ENCODE measurements at places on chromosomes 6 and 20. TPM values are rescaled to one million over a fixed set of nuclear protein-coding genes. Genes with fewer than 3 reads are reported as not detected.

DNA sequence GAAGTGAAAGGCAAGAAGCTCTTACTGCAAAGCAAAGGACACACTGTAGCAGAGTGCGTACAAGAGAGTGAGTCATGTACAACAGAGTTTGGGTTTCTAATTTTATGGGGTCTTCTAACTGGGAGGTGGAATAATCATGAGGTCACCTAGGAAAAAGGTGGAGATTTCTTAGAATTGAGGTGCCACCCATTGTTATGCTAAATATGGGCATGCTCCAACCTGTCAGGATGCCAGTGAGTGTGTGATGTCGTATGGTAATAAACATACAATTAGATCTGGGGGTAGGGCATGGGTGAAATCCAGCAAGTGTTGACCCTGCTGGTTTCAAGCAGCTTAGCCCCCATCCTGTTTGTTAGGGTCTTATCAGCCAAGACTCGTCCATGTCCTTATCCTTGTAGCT lies 46.6 kb downstream of the OR2B6 start:
- H3K27ac ChIP-seq, result no peak overlapping the region
- H3K4me3 ChIP-seq, result no peak overlapping the region
- no peak for DNase-seq
- H3K27me3 ChIP-seq, result no peaks in the 10 kb centered on the region
- no peaks in the 10 kb centered on the region for H3K36me3 ChIP-seq

DNA sequence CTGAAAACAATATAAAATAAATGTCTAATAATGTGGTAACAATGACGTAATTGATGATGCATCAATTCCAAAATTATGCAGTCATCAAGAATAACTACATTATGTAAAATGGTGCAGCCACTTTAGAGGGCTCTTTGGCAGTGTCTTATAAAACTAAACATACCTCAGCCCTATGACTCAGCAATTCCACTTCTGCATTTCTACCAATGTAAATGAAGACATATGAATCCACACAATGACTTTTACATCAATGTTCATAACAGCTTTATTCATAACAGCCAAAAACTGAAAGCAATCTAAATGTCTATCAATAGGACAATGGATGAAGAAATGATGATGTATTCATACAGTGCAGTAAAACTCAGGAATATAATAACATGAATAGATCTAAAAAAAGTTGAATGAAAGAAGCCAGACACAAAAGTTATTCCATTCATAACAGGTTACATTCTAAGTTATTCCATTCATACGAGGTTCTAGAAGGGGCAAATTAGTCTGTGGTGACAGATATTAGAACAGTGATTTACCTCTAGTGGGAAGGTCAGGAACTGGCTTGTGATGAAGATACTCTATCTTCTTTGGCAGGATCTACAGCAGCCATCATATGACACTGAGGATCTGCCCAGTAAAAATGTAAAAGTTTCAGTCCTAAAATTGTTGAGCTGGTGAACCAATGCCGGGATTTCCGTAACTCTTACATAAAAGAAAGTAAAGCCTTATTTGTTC lies 396.1 kb downstream of the PLCB1 start:
- no peak overlapping the region for H3K27ac ChIP-seq
- H3K4me3 ChIP-seq, result no peak overlapping the region
- no peaks in the 10 kb centered on the region for H3K36me3 ChIP-seq
- DNase-seq, result no peak

- no peaks in the 10 kb centered on the region for H3K36me3 ChIP-seq
- H3K27me3 ChIP-seq, result peaks cover 12% of the 10 kb centered on the region
- no peaks in the 10 kb centered on the region for H3K4me1 ChIP-seq
- H3K4me3 ChIP-seq, result no peak overlapping the region
These were observed 30.7 kb downstream of the CDH22 start for GRCh38 chr20:46277602-46278001.

GRCh38 chr6:132730560-132730959 lies 16.7 kb upstream of the VNN1 start:
- no peak overlapping the region for H3K4me3 ChIP-seq
- no peaks in the 10 kb centered on the region for H3K4me1 ChIP-seq
- no peaks in the 10 kb centered on the region for H3K36me3 ChIP-seq
- no peak overlapping the region for H3K27ac ChIP-seq
- no peak for DNase-seq

GRCh38 chr6:144607998-144608735 lies 323.0 kb downstream of the UTRN start:
- H3K4me3 ChIP-seq, result no peak overlapping the region
- DNase-seq, result no peak
- H3K36me3 ChIP-seq, result no peaks in the 10 kb centered on the region
- no peaks in the 10 kb centered on the region for H3K27me3 ChIP-seq
- no peak overlapping the region for H3K27ac ChIP-seq

- H3K4me3 ChIP-seq, result no peak overlapping the region
- no peaks in the 10 kb centered on the region for H3K36me3 ChIP-seq
- no peak overlapping the region for H3K27ac ChIP-seq
- no peaks in the 10 kb centered on the region for H3K27me3 ChIP-seq
- no peak for DNase-seq
These were observed 25.2 kb upstream of the MLN start for GRCh38 chr6:33828764-33829731.

GRCh38 chr6:155340464-155341129 lies 26.3 kb upstream of the TFB1M start:
- DNase-seq, result no peak
- H3K4me3 ChIP-seq, result no peak overlapping the region
- no peaks in the 10 kb centered on the region for H3K27me3 ChIP-seq
- no peaks in the 10 kb centered on the region for H3K36me3 ChIP-seq
- H3K4me1 ChIP-seq, result peaks cover 4% of the 10 kb centered on the region
- H3K27ac ChIP-seq, result no peak overlapping the region

DNA sequence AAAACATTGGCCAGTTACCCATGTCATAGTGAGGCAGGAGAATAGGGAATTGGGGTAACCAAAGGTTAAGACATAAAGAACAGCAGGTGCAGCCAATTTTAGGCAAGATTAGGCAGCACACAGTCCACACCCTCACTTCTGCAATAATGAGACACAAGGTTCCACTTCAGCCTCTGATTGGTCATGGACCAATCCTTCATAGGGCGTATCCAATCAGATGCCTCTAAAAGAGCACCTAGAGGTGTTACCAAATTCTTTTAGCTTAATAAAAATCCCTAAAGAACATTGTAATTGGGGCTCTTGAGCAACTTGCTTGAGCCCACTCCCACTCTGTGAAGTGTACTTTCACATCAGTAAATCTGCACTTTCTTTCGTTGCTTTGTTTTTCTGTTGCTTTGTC lies 302.4 kb downstream of the PREX1 start:
- no peaks in the 10 kb centered on the region for H3K27me3 ChIP-seq
- H3K4me1 ChIP-seq, result no peaks in the 10 kb centered on the region
- no peak overlapping the region for H3K4me3 ChIP-seq
- no peaks in the 10 kb centered on the region for H3K36me3 ChIP-seq

DNA sequence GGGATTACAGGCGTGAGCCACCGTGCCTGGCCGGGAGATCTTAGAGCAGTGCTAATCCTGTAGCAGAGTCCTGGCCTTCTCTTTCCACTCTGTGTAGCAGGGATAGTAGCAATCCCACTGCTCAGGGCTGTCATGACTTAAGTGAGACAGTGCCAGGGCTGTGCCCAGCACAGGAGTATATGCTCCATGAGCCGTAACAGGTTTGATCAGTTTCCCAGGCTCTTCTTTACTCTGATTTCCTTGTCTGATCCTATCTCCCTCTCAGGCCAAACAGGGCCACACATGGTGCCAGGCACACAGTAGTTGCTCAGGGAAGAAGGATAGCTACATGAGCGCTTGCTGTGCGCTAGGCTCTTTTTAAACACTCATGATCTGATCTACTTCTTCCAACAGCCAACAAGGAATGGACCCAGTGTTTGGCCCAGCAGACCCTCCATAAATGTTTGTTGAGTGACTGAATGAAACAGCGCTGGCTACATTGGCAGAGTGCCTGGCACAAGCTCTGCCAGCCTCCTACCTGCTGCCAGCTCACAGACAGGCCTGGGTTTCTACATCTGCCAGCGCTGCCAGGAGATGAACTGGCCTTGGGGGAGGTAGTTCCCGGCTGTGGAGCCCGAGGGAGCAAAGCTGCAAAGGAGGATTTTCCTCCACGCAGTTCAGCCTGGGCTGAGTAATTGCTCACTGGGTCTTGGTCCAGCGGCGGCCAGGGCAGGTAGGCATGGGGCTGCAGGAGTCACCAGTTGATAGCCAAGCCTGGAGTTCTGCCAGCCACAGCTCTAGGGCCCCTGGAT lies 36.9 kb downstream of the SNAI1 start:
- H3K27ac ChIP-seq, result no peak overlapping the region
- no peaks in the 10 kb centered on the region for H3K27me3 ChIP-seq
- DNase-seq, result no peak
- no peaks in the 10 kb centered on the region for H3K4me1 ChIP-seq
- H3K36me3 ChIP-seq, result no peaks in the 10 kb centered on the region

DNA sequence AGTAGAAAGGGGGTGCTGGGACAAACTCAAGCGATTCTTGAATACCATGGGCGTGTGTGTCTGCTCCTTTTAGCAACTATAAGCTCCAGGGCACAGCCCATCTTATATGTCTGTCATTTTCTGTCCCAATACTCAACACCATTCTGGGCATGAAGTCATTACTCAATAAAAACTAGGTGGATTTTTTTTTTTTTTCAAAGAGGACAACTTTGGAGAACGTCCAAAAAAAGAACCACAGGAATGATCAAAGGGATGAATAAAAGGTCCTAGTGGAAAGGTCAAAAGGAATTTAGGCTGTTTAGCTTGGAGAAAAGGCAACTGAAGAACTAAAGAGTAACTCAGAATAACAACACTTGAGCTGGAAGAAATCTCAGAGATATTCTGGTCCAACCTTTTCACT lies 24.4 kb downstream of the UQCC1 start:
- DNase-seq, result no peak
- H3K4me3 ChIP-seq, result no peak overlapping the region
- H3K4me1 ChIP-seq, result no peaks in the 10 kb centered on the region

GRCh38 chr6:4404415-4404814 lies 269.0 kb upstream of the ECI2 start:
- no peak overlapping the region for H3K4me3 ChIP-seq
- no peaks in the 10 kb centered on the region for H3K4me1 ChIP-seq
- H3K27ac ChIP-seq, result no peak overlapping the region
- no peaks in the 10 kb centered on the region for H3K27me3 ChIP-seq

DNA sequence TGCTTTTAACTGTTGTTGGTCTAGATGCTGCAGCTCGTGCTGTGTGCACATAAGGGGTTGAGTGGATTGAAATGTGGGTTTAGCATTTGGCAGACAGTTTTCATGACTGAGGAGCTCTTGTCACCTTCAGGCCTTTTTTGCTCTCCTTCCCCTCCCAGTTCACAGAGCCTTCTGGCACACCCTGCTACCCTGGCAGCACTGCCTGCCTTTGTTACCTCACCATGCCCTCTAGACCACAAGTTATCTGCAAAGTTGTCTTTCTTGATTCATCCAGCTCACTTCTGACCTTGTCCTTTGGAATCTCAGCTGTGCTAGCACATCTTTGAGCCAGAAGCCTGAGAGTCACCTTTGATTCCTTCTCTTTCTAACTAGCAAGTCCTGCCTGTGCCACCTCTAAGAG lies 348.9 kb upstream of the ZFP64 start:
- H3K4me1 ChIP-seq, result no peaks in the 10 kb centered on the region
- no peak overlapping the region for H3K4me3 ChIP-seq
- DNase-seq, result no peak
- no peaks in the 10 kb centered on the region for H3K27me3 ChIP-seq
- no peak overlapping the region for H3K27ac ChIP-seq
- no peaks in the 10 kb centered on the region for H3K36me3 ChIP-seq

DNA sequence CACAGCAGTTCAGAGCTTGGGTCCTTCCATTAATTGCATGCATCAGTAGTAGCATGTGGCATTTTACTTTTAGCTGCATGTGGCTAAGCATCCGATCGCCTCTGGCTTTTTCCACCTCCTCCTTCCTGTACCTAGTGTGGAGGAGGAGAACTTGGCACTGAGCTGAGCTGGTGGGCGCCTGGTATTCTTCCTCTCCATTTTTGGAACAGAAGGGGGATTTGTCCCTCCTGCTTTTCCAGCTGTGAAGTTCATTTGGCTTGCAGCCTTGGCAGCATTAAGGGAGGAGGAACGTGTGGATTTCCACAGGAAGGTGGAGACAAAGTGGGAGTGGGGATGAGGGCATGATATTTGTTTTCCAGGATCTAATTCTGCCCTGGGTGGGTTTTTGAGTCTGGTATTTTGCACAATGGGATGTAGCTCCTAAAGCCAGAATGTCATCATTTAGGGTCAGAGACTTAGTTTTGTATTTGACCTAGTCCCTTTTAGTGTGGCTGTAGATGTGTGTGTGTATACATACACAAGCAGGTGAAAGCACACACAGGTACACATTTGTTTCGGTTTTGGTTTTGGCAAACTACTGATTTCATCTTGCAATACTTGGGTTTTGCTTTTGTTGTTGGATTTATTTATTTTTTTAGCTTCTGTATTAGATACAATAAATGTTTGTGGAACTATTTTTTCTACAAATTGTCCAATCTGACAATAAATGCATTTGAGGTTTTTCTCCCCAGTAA lies 90.0 kb downstream of the SASH1 start:
- DNase-seq, result no peak
- no peaks in the 10 kb centered on the region for H3K36me3 ChIP-seq
- H3K4me1 ChIP-seq, result no peaks in the 10 kb centered on the region
- H3K27ac ChIP-seq, result no peak overlapping the region
- no peak overlapping the region for H3K4me3 ChIP-seq
- no peaks in the 10 kb centered on the region for H3K27me3 ChIP-seq

- H3K4me1 ChIP-seq, result peaks cover 48% of the 10 kb centered on the region
- no peaks in the 10 kb centered on the region for H3K27me3 ChIP-seq
- peak overlapping the region; percentile 89 for H3K27ac ChIP-seq
- DNase-seq, result no peak
- H3K36me3 ChIP-seq, result no peaks in the 10 kb centered on the region
- H3K4me3 ChIP-seq, result peak overlapping the region; percentile 88
These were observed 1.5 kb upstream of the HMGN4 start for GRCh38 chr6:26536571-26537159.

DNA sequence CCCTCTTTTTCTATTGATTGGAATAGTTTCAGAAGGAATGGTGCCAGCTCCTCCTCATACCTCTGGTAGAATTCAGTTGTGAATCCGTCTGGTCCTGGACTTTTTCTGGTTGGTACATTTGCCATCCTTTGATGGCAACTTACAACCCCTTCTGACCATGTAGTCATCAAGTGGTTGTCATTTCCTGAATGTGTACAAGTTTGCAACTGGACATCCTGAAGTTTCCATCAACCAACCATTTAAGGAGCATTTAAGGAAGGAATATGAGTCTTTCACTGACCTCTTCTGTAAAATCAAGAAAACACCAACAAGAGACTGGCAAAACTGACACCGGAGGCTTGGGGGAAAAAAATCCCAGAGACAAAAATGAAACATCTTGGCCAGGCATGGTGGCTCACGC lies 97.4 kb downstream of the RIN2 start:
- no peak for DNase-seq
- no peaks in the 10 kb centered on the region for H3K4me1 ChIP-seq
- H3K27ac ChIP-seq, result no peak overlapping the region
- H3K4me3 ChIP-seq, result no peak overlapping the region
- H3K27me3 ChIP-seq, result no peaks in the 10 kb centered on the region

GRCh38 chr20:38855356-38855755 lies 49.9 kb downstream of the PPP1R16B start:
- H3K27ac ChIP-seq, result no peak overlapping the region
- DNase-seq, result no peak
- no peak overlapping the region for H3K4me3 ChIP-seq
- H3K4me1 ChIP-seq, result peaks cover 43% of the 10 kb centered on the region

- H3K4me1 ChIP-seq, result no peaks in the 10 kb centered on the region
- H3K36me3 ChIP-seq, result no peaks in the 10 kb centered on the region
- H3K27me3 ChIP-seq, result no peaks in the 10 kb centered on the region
- H3K4me3 ChIP-seq, result no peak overlapping the region
- no peak overlapping the region for H3K27ac ChIP-seq
These were observed 751.6 kb downstream of the EYS start for GRCh38 chr6:64955435-64955848.

The METTL24 gene
- not detected for total RNA-seq

The FNDC11 gene
- 0.26 TPM for total RNA-seq

The PSMB1 gene
- 298 TPM for total RNA-seq

The TRIM10 gene
- not detected for total RNA-seq

The TFAP2D gene
- not detected for total RNA-seq

All from CD8-positive, alpha-beta memory T cell (primary cell).